GF-D8 (cell line): ENCODE measurements at places on chromosomes 7 and 10.

- DNase-seq: no peak
Measured at GRCh38 chr7:36650320-36650719, 74.0 kb downstream of the AOAH start.

GRCh38 chr7:66283003-66283920 lies 78.1 kb downstream of the TPST1 start:
- DNase-seq: no peak

GRCh38 chr10:14926061-14926470 lies 27.8 kb downstream of the DCLRE1C start:
- DNase-seq: no peak

DNA sequence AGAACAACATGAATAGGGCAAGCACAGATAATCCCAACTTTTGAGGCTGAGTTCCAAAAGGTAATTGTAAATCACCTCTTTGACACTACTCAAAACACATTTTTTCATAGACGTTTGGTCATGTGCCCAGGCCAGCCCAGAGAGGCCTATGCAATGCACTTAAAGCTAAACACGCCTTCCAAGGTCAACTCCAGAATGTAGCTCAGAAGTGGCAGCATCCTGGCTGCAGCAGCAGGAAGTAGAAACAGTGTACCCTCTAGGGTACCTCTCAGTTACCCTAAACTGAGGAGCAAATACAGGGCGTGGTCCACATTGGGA lies 58.7 kb downstream of the OSBPL3 start:
- no peak for DNase-seq

DNA sequence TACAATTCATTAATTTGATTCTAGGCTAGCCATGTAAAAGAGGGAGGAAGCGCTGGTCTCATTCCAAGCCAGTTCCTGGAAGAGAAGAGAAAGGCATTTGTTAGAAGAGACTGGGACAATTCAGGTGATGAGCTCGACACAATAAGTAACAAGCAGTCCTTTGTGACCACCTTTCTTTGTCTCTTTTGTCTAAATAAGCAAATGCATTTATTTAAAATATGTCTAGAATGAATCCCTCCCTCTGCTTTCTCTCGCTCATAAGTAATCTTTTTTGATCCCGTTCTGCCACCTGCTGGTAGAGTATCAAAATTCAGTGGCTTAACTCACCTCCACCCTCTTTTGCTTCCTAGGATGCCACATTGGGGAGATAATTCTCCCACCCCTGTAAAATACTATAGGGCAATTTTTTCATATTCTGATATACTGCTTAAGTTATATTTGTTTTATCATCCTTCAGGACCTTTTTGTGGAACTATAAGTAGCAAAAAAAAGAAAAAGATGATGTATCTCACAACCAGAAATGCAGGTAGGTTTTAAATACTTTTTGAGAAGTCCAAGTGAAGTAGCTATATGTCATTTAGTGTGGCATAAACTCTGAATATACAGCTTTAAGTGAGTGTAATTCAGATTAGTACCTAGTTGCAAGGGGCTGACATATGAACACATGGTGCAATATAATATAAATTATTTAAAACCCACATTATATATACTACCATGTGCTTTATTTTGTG lies 91.5 kb downstream of the GSDME start:
- DNase-seq: peak; percentile 13

GRCh38 chr7:141562036-141562435 lies 10.8 kb downstream of the AGK start:
- DNase-seq: no peak

DNA sequence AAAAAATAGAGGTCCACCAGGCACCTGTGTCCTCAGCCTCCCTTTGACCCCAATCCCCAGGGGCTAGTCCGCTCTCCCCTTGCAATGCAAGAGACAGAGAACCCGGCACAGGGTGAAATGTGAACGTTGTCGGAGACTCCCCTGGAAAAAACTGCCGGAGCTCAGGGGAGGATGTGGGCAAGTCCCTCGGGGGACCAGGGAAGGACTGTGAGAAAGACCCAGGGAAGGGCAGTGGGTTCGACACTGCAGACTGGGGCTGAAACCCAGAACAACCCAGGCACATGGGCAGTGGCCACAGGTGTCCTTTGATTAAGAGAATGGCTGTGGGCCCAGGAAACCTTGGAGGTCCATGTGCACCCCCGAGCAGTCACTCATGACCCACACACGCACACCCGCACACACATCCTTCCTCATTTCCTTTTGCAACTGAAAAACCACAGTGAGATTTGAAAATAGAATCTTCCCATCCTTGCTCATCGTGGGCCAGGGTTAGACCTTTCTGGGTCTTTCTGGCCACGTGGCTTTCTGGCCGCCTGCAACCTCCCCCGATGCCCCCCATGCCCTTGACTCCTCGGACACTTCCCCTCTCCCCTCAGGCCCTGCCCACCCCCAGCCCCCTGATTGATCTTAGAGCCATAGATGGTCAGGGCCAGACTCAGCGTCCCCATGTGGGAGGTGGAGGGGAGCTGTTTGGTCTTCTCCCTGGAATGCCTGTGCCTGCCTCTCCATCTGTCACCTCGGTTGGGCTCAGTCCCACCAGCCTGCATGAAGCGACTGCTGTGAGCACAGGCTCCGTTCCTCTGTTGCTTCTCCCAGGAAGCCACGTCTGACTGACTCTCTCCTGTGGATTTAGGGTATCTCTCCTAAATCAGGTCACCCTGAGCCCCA lies 7.9 kb downstream of the LAT2 start:
- peak; percentile 99 for DNase-seq

DNA sequence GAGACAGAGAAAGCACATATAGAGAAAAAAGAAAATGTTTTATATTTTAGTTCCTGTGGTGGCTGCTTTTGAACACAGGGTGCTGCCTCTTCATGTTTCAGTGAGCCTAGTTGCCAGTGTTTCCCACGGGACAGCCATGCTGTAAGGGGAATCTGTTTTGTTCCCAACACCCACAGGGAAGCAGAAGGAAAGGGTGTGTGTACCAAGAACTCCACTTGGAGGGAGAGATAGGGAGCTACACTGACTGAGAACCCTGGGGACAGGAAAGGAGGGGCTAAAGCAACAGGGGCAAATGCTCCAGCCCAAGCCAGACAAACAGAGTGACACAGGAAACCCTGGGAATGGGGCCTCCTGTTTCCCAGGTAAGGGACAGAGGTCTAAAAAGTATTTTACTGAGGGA lies 40.2 kb downstream of the FRMPD2 start:
- no peak for DNase-seq

DNA sequence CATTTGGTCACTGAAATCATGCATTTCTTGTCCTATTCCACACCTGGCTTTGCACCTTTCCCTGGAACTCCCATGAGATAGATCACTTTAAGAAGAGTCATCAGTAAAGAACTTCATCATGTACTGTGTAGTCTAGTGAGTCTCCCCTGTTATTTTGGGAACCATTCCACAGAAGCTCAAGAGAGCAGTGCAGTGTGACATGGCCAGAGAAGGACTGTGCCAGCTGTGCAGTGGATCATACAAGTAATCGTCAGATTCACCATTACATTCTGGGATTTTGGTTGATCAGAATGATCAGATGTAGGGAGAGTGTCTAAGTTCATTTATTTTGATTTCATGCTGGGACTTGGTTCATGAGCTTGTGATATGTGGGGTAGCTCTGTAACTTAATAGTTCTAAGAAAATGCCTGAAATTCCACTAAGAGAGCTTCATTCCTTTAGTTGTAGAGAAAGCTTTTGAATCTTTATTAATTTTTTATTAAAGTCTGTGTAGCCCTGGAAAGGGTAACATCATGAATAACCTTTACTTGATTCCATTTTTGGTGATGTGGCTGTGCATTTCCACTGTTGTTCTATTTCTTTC lies 166.8 kb downstream of the SUGCT start:
- no peak for DNase-seq

- DNase-seq: no peak
Measured at GRCh38 chr7:117157241-117158209, 165.3 kb downstream of the WNT2 start.

- no peak for DNase-seq
Measured at GRCh38 chr10:60714233-60714632, 64.0 kb upstream of the CDK1 start.

DNA sequence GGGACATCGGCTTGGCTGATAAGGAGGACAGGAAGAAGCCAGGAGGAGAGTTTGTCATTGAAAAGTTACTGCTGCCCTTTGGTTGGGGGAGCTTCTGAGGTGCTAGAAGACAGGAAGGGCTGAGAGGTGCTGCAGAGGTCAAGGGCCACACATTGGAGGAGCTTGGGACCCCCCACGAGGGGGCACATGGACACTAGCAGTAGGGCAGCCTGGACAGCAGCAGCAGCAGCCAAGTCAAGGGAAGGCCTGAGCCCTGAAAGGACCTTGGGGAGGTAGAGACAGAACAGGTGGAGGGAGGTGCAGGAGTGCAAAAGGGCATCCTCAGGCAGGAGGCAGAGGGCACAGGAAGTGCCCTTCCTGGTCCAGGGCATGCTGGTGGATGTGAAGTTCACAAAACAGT lies 439.7 kb upstream of the IGFBP3 start:
- DNase-seq: no peak

DNA sequence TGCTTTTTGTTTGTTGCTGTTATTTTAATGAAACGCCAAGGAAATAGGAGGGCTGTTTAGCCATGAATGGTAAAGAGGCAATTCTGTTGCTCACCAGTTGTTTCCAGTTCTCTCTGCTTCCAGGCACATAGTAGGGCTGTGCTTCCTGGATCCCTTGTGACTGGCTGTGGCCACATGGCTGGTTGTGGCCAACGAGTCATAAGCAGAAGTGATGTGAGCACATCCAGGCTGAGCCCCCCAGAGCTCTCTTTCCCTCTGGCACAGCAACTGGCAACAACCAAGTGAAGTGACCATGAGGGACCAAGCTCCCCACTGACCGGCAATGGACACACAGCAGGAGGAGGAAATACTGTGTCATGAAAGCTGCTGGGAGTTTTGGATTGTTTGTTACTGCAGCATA lies 10.3 kb downstream of the GRID1 start:
- DNase-seq: no peak

DNA sequence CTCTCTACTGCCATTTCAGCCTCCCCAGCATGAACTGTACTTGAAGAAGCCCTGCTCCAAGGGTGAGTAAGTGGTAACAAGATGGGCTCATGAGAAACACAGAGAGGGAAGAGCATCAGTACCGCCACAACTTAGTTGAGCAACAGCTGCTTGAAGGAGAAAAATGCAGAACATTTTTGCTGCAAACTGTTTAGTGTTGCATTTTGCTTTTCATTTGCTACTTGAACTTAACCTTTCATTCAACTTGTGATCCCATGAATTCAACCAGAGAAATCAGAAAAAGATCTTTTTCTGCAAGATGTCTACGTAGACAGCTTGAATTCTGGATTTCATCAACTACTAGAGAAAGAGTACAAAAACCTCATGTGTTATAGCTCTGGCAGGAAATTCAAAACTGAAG lies 40.7 kb downstream of the ANK3 start:
- no peak for DNase-seq

GRCh38 chr10:89773081-89773480 lies 71.7 kb downstream of the KIF20B start:
- DNase-seq: no peak

DNA sequence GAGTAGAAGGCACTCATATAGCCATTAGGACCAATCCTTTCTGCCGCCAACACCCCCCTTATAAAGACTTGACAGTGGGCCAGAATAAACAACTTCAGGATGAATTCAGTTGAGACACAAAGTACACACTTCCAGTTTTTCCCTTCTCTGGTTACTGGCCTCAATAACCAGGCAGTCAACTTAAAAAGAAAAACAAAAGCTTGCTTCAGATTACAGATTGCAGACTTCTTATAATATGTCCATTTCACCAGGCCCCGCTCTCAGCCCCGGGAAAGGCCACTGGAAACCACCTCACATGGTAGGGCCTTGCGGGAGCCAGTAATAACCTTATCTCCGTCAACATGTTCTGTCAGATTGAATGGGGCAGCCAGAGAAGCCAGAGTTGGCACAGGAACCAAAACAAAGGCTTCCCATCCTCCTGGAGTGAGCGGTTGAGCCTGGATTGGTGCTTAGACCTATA lies 108.8 kb downstream of the EGFR start:
- DNase-seq: no peak

GRCh38 chr7:141012044-141012685 lies 2.6 kb downstream of the MRPS33 start:
- DNase-seq: peak; percentile 43

- peak; percentile 49 for DNase-seq
Measured at GRCh38 chr7:140656548-140657515, 15.9 kb upstream of the ADCK2 start.

- peak; percentile 100 for DNase-seq
Measured at GRCh38 chr10:132335189-132336063, 3.4 kb downstream of the LRRC27 start.

DNA sequence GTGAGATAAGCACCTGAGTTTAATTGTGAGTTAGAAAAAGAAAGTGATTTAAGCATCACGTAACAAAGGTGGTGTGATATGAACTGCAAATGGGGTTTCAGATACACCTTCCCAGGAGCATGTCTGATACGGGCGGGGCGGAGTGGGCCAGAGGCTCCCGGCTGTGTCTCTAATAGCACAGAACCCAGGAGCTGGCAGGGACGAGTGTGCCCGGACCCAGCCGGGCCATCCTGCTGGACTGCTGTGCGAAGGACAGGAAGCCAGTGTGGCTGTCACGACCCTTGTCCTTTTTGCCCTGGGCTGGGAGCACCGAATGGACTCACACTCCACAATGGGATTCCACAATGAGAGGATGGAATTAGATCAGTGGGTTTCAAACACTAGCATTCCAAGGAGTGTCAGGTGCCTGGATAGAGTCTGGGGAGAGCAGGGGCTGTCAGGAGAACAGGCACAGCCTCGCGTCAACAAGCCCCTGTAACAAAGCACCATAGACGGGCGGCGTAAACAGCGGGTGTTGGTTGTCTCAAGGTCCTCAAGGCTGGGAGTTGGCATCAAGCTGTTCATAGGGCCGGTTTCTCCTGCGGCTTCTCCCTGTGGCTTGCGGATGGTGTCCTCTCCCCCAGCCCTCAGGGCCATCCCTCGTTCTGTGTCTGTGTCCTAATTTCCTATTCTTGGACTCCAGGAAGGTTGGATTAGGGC lies 242.6 kb upstream of the PITRM1 start:
- no peak for DNase-seq

- no peak for DNase-seq
Measured at GRCh38 chr7:151327659-151328058, 14.0 kb upstream of the NUB1 start.

DNA sequence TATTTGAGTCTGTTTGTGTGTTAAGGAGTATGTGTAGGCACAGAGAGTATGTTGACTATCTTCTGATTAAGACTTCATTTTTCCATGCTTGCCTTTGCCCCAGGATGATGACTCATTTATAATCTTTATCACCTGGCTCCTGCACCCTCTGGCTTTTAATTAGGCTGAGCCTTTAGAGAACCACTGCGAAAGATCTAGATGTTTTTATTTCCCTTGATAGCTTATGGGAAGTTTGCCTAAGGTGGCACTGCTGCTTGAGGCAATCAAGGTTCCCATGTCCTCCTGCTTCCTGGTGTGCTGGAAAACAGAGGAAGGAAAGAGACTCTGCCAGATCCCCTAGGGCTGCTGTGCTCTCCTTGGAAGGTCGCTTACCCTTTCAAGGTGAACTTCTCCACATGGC lies 114.6 kb downstream of the ARL4A start:
- no peak for DNase-seq

- no peak for DNase-seq
Measured at GRCh38 chr7:20200361-20200760, 16.8 kb downstream of the MACC1 start.

GRCh38 chr7:44658979-44659378 lies 52.6 kb downstream of the OGDH start:
- no peak for DNase-seq

- DNase-seq: no peak
Measured at GRCh38 chr10:82040336-82040735, 165.3 kb downstream of the NRG3 start.

GRCh38 chr7:141587304-141587703 lies 36.1 kb downstream of the AGK start:
- no peak for DNase-seq

GRCh38 chr10:86945361-86946212 lies 11.8 kb downstream of the MMRN2 start:
- DNase-seq: no peak
